Esophagus squamous epithelium (tissue), 5 donors: ENCODE measurements at places on chromosomes 6 and 20. TPM values are rescaled to one million over a fixed set of nuclear protein-coding genes. Genes with fewer than 3 reads are reported as not detected.

DNA sequence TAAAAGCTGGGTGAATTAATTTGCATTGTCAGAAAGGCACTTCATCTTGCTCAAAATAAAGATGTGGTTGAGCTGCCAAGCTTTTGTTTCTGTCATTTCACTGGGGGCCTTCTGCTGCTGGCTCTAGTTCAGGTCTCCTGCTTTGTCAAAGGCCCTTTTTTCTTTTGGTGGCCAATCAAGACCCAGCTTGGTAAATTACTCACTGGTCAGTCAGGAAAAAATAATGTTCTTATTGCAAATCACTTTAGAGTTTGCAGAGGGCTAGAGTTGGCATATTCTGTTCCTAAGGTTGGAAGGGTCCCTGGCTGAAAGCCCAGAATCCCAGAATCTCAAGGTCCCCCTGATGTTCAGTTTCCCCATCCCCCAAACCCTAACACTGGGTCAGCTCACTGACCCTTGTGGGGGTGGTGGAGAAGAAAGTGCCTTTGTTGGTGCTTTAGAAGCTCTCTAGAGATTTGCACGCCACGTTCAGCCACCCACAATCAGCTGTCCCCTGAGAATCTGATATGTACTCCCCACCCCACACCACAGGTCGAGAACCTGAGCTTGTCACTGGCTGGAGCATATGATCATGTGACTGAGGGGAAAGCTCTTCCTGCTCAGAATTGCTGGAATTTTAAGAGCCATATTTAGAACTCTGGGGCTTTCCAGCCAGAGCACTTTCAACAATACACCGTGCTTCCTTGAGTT is 21.7 kb upstream of the BNIP5 start:
- no peak overlapping the region for H3K27ac ChIP-seq
- no peaks in the 10 kb centered on the region for H3K27me3 ChIP-seq
- no peaks in the 10 kb centered on the region for H3K36me3 ChIP-seq
- no peak overlapping the region for H3K4me3 ChIP-seq

The SLC17A2 gene
- total RNA-seq, result not detected

GRCh38 chr20:33650753-33651561 is 11.2 kb upstream of the C20orf144 start:
- peaks cover 5% of the 10 kb centered on the region for H3K36me3 ChIP-seq
- H3K4me1 ChIP-seq, result peaks cover 34% of the 10 kb centered on the region
- no peak for DNase-seq
- no peaks in the 10 kb centered on the region for H3K27me3 ChIP-seq
- no peak overlapping the region for H3K4me3 ChIP-seq

DNA sequence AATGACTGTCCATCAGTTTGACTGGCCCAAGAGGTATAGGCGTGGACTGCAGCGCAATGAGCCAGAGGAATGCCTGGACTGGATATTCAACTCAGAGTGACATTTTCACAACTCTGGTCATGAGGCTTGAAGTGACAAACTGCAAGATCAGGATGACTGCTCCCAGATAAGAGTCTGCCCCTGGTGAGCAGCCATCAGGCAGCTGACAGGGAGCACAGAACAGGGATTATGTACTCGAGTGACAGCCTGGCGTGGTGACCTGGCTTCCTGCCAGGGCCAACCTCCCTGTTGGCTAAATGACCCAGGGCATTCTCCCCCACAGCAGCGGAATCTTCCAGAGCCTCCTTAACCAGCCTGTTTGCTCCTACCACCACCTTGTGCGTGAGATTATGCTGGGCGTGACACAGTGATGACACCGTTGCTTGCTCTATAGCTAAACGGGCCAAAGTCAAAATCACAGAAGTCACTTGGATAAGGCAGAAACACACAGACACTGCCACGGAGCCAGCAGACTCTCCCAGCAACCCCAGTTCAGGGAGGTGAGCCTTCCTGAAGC is 209.1 kb upstream of the JARID2 start:
- H3K4me3 ChIP-seq, result no peak overlapping the region
- DNase-seq, result no peak
- no peak overlapping the region for H3K27ac ChIP-seq
- no peaks in the 10 kb centered on the region for H3K4me1 ChIP-seq

DNA sequence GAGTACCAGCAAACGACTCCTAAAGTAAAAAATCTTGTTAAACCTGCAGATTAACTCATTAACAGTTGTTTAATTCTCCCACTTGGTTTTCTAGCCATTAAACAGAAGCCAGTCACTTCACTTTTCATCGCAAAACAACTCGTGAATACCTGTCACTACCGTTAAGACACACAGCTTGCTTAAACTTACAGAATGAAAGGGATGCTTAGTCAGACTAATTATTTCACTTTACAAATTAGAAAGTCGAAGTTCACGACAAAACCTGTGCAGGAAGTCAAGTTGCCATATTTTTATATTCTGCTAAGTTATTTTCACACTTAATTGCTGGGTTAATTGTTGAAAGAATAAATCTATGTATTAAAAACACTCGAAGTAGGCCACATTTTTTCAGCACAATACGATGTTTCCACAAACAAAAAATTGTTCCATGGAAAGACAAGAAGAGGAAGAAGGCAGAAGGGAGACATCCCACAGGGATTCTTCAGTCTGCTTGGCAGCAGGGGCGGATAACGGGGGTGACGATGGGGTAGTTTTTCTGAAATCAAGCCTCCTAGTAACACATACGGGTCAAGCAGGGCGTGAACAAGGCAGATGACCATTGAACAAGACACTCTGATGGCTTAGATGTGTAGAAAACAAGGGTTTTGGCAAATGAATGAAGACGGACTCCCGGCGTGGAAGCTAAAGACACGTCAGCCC is 933 bp downstream of the SSR1 start:
- H3K27ac ChIP-seq, result peak overlapping the region; percentile 94
- H3K4me1 ChIP-seq, result peaks cover 27% of the 10 kb centered on the region
- peak overlapping the region; percentile 97 for H3K4me3 ChIP-seq

The SGK2 gene
- total RNA-seq, result 0.68 TPM

DNA sequence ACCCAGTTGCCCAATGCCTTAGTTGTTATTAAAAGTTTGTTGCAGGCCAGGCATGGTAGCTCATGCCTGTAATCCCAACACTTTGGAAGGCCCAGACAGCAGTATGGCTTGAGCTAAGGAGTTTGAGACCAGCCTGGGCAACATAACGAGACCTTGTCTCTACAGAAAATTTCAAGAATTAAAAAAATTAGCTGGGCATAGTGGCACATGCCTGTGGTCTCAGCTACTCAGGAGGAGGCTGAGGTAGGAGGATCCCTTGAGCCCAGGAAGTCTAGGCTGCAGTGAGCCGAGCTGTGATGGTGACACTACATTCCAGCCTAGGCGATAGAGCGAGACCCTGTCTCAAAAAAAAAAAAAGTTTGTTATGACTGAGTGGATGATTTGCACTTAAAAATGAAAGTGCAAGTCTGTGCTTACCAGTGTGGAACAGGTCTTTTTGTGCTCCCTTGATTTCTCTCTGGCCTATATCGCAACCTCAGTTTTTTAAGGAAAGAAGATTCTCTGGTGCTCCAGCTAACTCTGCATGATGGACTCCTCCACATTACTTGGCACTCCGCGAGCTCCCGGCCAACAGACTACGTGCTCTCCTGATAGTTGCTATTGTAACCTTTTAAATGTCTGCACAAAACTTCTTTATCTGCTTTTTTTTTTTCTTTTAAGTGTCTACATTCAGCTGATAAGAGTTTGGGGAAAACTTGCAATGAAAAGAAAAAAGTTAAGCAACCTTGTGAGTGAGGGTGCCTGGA is 22.1 kb downstream of the ZKSCAN3 start:
- no peak overlapping the region for H3K4me3 ChIP-seq
- no peaks in the 10 kb centered on the region for H3K4me1 ChIP-seq
- no peaks in the 10 kb centered on the region for H3K36me3 ChIP-seq

GRCh38 chr6:111482188-111482958 is 645 bp downstream of the REV3L start:
- H3K4me1 ChIP-seq, result peaks cover 14% of the 10 kb centered on the region
- H3K27me3 ChIP-seq, result no peaks in the 10 kb centered on the region
- peak overlapping the region; percentile 93 for H3K4me3 ChIP-seq
- H3K36me3 ChIP-seq, result no peaks in the 10 kb centered on the region
- peak overlapping the region; percentile 99 for H3K27ac ChIP-seq

DNA sequence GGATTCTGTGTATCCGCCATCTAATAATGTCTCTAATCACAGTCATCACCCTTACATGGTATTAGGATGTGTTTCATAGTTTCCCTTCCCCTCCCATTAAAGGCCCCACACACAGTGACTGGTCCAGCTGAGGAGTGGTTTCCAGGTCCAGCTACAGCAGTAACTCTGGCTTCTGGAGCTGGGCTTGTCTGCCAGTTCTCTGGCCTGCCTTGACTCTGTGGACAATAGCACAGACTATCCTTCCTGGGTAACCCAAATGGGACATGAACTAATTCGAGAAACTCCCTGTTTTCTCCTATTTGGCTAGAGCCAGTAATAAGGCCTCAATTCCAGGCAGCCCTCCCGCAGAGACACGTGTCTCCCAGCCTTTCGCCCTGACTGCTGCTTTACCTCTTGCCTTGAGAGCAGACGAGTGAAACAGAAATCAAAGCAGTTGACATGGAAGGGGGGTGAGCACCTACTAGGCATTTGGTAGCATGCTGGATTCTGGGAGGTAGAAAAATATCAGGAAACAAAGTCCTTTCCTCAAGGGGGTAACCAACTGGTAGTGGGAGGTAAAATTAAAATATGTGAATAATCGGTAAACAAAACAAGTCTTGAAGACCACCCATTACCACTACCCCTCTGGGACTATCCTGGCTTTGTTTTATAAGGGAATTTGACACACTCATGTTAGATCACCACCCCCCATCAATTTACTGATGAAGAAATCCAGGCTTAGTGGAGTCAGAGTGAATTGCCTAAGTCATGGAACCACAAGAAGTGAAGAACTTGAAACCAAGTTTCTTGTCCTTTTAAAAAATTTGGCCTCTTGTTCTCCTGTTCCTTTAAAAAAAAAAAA is 1.2 kb downstream of the TRAF3IP2 start:
- H3K4me3 ChIP-seq, result peak overlapping the region; percentile 57
- no peak for DNase-seq
- H3K27ac ChIP-seq, result peak overlapping the region; percentile 98
- peaks cover 71% of the 10 kb centered on the region for H3K4me1 ChIP-seq
- peaks cover 4% of the 10 kb centered on the region for H3K36me3 ChIP-seq

- H3K4me1 ChIP-seq, result no peaks in the 10 kb centered on the region
- no peaks in the 10 kb centered on the region for H3K27me3 ChIP-seq
- no peak overlapping the region for H3K4me3 ChIP-seq
- no peaks in the 10 kb centered on the region for H3K36me3 ChIP-seq
- DNase-seq, result no peak
Measured at GRCh38 chr6:20837189-20837588, 302.9 kb downstream of the CDKAL1 start.
